Renal pelvis (tissue), 12 donors: ENCODE measurements at places on chromosomes 1 and 21. TPM values are rescaled to one million over a fixed set of nuclear protein-coding genes. Genes with fewer than 3 reads are reported as not detected.

STUM gene
- 1.7 TPM for polyA plus RNA-seq

CLEC20A gene
- 0.60 TPM for polyA plus RNA-seq

SPEN gene
- polyA plus RNA-seq: 57.4 TPM

PRR9 gene
- not detected for polyA plus RNA-seq

AMY1C gene
- polyA plus RNA-seq: not detected

EDARADD gene
- 7.5 TPM for polyA plus RNA-seq

KRTAP13-2 gene
- not detected for polyA plus RNA-seq

BCAR3 gene
- polyA plus RNA-seq: 23.1 TPM

DENND2C gene
- 3.3 TPM for polyA plus RNA-seq

PLXNA2 gene
- polyA plus RNA-seq: 21.2 TPM

PCP4L1 gene
- polyA plus RNA-seq: 1.1 TPM

PUSL1 gene
- 11.7 TPM for polyA plus RNA-seq

AADACL3 gene
- not detected for polyA plus RNA-seq
